Lung (tissue), 17 donors: ENCODE measurements at places on chromosomes 6 and 20. TPM values are rescaled to one million over a fixed set of nuclear protein-coding genes. Genes with fewer than 3 reads are reported as not detected.

Gene SIRPB2
- 4.7 TPM for total RNA-seq

Gene PSMF1
- total RNA-seq, result 47.9 TPM

Gene RBPJL
- total RNA-seq, result not detected

Gene PDE10A
- total RNA-seq, result 6.2 TPM

Gene HTR1B
- total RNA-seq, result 0.64 TPM

Gene CCN6
- total RNA-seq, result not detected

- H3K36me3 ChIP-seq, result no peaks in the 10 kb centered on the region
- H3K4me3 ChIP-seq, result no peak overlapping the region
- no peak for DNase-seq
- no peaks in the 10 kb centered on the region for H3K27me3 ChIP-seq
- H3K27ac ChIP-seq, result no peak overlapping the region
- no peaks in the 10 kb centered on the region for H3K4me1 ChIP-seq
Observed at GRCh38 chr6:123849406-123849805, 45.7 kb downstream of the NKAIN2 start.

DNA sequence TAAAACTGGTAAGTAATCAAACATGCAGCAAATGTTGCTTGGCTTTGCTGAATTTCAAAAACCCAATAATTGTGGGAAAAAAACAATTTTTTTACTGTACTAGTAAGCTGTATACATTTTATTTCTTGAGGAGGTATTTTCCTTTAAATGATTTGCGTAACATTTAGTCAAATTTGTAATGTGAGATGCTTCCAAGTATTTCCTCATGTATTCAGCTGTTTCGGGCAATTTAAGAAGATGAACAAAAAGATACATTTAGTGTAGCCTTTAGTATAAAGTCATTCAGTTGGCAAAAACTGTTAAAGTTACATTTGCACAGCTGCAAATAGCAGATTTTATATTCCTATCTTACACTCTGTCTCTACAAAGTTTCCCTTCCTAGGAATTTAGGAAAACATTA is 186.1 kb upstream of the SCGN start:
- no peak overlapping the region for H3K4me3 ChIP-seq
- no peak overlapping the region for H3K27ac ChIP-seq
- H3K4me1 ChIP-seq, result peaks cover 35% of the 10 kb centered on the region
- peak; percentile 78 for DNase-seq
- no peaks in the 10 kb centered on the region for H3K27me3 ChIP-seq

DNA sequence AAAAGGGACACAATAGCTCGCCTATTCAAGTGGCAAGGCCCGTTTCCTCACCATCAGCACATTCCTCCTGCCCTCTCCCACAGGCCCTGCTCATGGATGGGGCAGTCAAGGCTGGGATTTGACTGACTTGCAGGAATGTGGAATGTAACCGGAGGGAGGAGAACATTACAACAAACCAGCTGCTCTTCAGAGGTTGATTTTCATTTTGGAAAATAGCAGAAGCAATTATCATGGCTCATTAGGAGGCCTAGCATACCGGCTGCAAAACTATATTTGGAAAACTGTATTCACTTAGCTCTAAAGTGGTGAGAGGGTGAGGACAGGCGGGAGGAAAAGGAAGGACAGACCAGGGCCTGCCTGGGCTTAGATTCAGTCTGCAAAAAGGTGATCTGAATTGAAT is 283.7 kb downstream of the CD83 start:
- H3K27ac ChIP-seq, result no peak overlapping the region
- H3K4me1 ChIP-seq, result peaks cover 4% of the 10 kb centered on the region
- H3K27me3 ChIP-seq, result no peaks in the 10 kb centered on the region
- no peaks in the 10 kb centered on the region for H3K36me3 ChIP-seq
- peak; percentile 11 for DNase-seq

- H3K4me1 ChIP-seq, result no peaks in the 10 kb centered on the region
- no peak for DNase-seq
- no peaks in the 10 kb centered on the region for H3K36me3 ChIP-seq
- no peaks in the 10 kb centered on the region for H3K27me3 ChIP-seq
Observed at GRCh38 chr20:53804920-53805894, 211.6 kb upstream of the ZNF217 start.

GRCh38 chr6:91713911-91714310 is 1127.0 kb upstream of the MAP3K7 start:
- no peak overlapping the region for H3K4me3 ChIP-seq
- no peaks in the 10 kb centered on the region for H3K36me3 ChIP-seq
- no peak overlapping the region for H3K27ac ChIP-seq
- no peak for DNase-seq

GRCh38 chr20:33984182-33984719 is 9.5 kb upstream of the RALY start:
- H3K27me3 ChIP-seq, result no peaks in the 10 kb centered on the region
- H3K4me3 ChIP-seq, result no peak overlapping the region
- H3K27ac ChIP-seq, result no peak overlapping the region
- H3K4me1 ChIP-seq, result peaks cover under 1% of the 10 kb centered on the region
- DNase-seq, result no peak
- no peaks in the 10 kb centered on the region for H3K36me3 ChIP-seq

DNA sequence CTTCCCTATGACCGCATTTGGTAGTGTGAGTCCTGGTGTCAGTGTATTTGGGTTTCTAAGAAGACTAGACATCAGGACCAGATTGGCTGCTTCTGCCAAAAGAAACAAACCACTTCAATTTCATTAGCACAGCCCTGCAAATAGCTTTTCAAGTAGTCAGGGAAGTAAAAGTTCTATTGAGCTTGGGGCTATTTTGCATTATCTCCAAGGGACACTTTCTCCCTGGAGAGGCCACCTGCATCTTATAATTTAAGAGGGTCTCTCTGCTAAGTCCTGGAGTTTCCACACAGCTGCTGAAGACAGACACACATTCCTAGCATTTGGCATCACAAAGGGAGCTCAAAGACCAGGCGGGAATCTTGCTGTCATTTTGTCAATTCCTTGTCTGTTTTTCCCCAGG is 141.2 kb downstream of the BMP2 start:
- H3K27ac ChIP-seq, result no peak overlapping the region
- H3K4me3 ChIP-seq, result no peak overlapping the region
- no peak for DNase-seq
- H3K27me3 ChIP-seq, result no peaks in the 10 kb centered on the region
- H3K36me3 ChIP-seq, result no peaks in the 10 kb centered on the region

DNA sequence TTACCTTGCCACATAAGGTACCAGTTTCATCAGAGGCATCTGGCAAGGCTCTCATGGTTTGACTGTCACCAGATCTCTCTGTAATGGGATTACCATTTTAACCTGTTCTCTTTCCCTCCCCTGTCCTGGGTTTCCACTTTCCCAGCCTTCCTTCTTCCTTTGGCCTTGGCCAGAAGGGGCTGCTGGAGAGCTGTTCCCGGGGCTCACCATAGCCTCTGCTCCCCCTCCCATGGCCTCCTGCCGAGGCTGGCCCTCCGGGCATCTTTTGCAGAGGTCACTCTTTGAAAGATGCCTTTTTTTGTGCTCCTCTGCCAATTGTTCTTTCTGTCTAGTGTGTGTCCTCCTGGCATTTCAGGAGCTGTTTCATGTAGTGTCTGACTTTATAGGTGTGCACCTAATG is 100.7 kb upstream of the SCP2D1 start:
- no peak for DNase-seq
- no peak overlapping the region for H3K27ac ChIP-seq
- H3K36me3 ChIP-seq, result no peaks in the 10 kb centered on the region
- H3K27me3 ChIP-seq, result no peaks in the 10 kb centered on the region
- H3K4me3 ChIP-seq, result no peak overlapping the region

GRCh38 chr6:137233911-137234863 is 15.0 kb upstream of the IFNGR1 start:
- DNase-seq, result no peak
- H3K36me3 ChIP-seq, result no peaks in the 10 kb centered on the region

DNA sequence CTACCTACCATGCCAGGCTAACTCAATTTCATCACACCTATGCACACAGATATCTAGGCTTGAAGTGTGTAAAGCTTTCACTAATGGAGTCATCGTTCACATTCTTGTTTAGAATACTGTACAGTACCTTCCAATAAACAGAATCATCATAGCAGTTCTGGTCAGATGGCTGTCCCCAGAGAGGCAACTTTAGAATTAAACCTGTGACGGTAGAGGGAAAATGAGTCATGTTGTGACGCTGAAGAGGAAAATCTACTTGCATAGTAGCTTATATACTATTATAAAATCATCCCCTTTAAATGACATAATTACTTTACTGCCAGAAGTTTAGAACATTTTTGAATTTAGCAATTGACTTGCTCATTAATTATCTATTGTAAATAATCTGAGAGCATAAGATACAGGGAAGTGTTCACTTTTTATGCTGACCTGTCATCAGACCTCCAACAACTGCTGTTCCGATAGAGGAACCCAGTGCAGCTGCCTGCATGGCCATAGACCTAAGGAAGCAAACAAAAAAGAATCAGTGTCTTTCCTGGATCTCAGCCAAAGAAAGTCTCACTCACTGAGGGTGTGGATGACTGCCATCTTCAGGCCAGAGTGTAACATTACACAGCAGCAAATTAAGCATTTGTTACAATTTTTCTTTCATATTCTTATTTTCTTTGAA is 29.8 kb downstream of the RHAG start:
- H3K27ac ChIP-seq, result no peak overlapping the region
- H3K4me3 ChIP-seq, result no peak overlapping the region
- H3K36me3 ChIP-seq, result no peaks in the 10 kb centered on the region
- no peaks in the 10 kb centered on the region for H3K27me3 ChIP-seq
- DNase-seq, result peak; percentile 94

DNA sequence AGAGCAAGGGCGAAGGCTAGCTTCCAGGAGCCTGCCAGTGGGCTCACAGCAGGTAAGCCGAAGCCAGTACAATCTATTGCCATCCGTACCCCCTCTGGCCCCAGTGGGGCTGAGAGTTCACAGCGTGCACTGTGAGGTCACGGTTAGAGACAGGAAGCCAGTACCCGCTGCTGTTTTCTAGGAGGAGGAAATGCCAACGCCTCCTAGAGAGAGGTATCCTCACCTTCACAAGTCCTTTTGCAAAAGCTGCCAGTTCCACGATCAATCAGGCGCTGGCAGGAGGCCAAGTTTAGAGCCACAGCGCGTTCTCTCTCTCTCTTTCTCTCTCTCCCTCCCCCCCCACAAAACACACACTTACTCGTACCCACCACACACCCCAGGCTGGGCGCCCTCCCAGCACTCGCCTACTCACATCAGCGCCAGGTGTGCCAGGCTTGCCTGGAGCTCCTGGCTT is 22.5 kb downstream of the COL9A1 start:
- peaks cover 44% of the 10 kb centered on the region for H3K27me3 ChIP-seq
- no peak for DNase-seq
- peaks cover 13% of the 10 kb centered on the region for H3K4me1 ChIP-seq
- H3K4me3 ChIP-seq, result no peak overlapping the region

DNA sequence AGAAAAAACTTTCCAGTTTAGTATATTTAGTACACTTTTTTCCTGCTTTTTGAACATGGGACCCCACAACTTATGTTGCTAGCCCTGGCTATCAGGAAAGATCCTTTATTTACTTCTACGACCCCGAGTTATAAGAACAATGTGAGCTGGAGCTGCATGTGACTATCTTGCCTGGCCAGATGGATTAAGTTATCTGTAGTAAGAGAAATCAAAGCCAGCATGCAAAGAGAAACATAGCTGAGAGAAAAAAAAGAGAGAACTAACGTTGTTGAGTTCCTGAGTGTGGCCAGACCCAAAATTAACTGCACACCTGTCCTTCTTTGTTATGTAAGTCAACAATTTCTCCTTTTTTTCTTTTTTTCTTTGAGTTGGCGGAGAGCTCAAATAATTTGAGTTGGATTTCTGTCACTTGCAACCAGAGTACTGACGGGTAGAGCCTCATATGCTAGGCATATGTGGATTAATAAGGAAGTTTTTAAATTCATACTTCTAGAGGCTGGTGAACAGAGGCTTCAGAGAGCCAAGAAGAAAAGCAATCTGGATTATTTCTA is 219.5 kb downstream of the HACE1 start:
- H3K36me3 ChIP-seq, result no peaks in the 10 kb centered on the region
- H3K27ac ChIP-seq, result no peak overlapping the region
- H3K4me3 ChIP-seq, result no peak overlapping the region
- DNase-seq, result no peak

GRCh38 chr6:52186075-52186474 is at the start of gene IL17A:
IL17A (plus strand) TSS chr6:52186375; CDS start chr6:52186432, 57 bp downstream.
- no peak for DNase-seq
- no peak within 1 kb of the TSS for H3K4me3 ChIP-seq
- H3K27ac ChIP-seq, result no peak within 1 kb of the TSS
- H3K36me3 ChIP-seq, result no peaks in the 10 kb centered on the region
- H3K4me1 ChIP-seq, result no peaks in the 10 kb centered on the region

DNA sequence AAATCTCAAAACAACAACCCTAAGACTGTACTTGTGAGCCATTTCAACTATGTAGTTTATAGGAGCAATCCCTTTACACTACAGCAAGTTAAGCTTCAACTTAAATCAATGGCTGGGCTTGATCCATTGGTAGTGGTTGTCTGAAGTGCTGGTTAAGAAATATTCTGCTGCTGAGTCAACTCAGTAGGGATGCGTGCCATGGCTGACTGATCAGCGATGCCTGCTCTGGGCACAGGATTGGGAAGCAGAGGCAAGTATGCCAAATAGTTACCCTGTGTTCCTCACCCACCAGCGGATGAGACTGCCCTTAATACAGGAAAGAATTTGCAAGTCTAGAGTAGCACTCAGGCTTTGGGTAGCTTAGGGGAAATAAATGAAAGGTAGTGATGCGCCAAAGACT is 41.5 kb downstream of the GCM1 start:
- no peaks in the 10 kb centered on the region for H3K27me3 ChIP-seq
- H3K4me3 ChIP-seq, result no peak overlapping the region
- no peak for DNase-seq
- no peaks in the 10 kb centered on the region for H3K4me1 ChIP-seq

DNA sequence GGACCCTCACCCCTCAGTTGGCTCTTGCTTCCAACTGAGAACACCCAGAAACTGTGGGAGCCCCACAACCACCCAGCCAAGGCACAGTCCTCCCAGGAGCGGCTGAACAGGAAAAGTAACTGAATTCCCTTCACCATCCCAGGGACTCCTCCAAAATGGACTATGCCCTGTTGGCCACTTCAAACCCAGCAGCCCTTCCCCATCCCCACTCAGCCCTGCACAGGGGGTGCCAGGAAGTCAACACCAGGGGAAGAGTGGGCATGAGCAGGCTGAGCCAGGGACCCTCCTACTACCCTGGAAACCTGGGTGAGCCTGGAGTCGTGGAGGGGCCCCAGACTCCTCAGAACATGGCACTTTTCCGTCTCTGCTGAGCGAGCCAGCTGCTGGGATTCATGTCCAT is 10.3 kb downstream of the GUCA1B start:
- H3K4me1 ChIP-seq, result no peaks in the 10 kb centered on the region
- H3K4me3 ChIP-seq, result no peak overlapping the region
- no peak for DNase-seq
- H3K27ac ChIP-seq, result no peak overlapping the region

GRCh38 chr6:13302751-13303667 is 25.3 kb downstream of the TBC1D7 start:
- peak overlapping the region; percentile 81 for H3K27ac ChIP-seq
- H3K4me3 ChIP-seq, result no peak overlapping the region
- peaks cover 16% of the 10 kb centered on the region for H3K4me1 ChIP-seq
- no peak for DNase-seq
- peaks cover 15% of the 10 kb centered on the region for H3K36me3 ChIP-seq

DNA sequence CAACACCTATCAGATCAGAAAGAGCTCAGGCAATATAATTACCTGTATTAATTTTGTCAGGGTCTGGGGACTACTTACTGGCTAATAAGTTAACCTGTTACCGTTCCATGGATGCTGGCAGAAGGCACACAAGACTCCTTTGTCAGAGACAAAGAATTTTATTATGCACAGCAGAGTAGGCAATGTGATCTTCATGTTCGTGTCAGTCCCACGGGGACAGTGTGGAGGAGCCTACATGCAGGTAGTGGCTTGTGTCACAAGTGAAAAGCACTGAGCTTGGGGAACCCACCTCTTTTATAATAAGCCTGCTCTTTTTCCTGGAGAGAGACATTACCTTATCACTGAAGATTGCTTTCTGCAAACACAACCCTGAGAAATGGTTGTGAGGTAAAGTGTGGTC is 96.9 kb downstream of the CD164 start:
- H3K36me3 ChIP-seq, result no peaks in the 10 kb centered on the region
- H3K27me3 ChIP-seq, result no peaks in the 10 kb centered on the region
- no peak for DNase-seq
- H3K27ac ChIP-seq, result no peak overlapping the region
- H3K4me3 ChIP-seq, result no peak overlapping the region
